ENCODE measurements at places on chromosomes 1 and 21.

GRCh38 chr21:22993822-22994574, 1995.8 kb downstream of the NCAM2 start:
- no peak for DNase-seq

DNA sequence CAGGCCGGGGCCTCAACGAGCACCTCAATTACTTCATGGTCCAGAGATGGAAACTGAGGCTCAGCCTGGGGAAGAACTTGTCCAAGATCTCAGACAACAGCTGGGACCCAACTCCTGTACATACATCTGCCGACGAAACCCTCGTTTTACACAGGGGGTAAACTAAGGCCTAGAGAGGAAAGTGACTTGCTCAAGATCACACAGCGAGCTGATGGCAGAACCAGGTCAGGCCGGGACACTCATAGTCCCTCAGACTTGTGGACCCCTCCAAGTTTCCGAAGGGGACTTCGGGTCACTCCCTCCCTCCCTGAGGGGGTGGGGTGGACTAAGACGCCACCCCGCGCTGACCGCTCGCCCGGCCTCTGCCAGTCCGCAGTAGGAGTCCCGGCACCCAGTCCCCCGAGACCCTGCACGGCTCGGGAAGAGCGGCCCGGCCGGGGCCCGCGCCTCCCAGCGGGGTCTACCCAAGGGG, 430 bp downstream of the WASF2 start:
- peak; percentile 33 for DNase-seq

- DNase-seq = no peak
Observed at GRCh38 chr1:98842241-98842640, 162.4 kb downstream of the PLPPR5 start.

- no peak for DNase-seq
Observed at GRCh38 chr1:114149211-114149610, 4.5 kb downstream of the SYT6 start.

GRCh38 chr1:232409584-232409983, 220.3 kb downstream of the SIPA1L2 start:
- no peak for DNase-seq

GRCh38 chr1:113808450-113809195, 3.7 kb downstream of the RSBN1 start:
- no peak for DNase-seq

DNA sequence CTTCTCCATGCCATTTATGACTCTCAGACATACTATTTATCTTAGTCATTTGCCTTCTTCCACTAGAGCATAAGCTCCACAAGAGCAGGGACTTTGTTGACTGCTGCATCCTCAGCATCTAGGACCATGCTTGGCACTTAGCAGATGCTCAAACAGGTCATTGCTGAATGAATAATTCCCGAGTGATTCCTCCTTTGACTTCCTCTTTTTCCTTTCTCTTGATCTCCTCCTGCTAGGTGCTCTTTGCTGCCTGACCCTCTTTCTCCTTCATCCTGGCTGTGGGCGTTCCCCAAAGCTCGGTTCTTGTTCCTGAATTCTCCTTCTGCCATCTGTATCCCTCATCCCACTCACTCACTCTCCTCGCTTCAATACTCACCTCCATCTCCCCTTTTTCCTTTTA, 23.5 kb downstream of the SYT6 start:
- DNase-seq = no peak

DNA sequence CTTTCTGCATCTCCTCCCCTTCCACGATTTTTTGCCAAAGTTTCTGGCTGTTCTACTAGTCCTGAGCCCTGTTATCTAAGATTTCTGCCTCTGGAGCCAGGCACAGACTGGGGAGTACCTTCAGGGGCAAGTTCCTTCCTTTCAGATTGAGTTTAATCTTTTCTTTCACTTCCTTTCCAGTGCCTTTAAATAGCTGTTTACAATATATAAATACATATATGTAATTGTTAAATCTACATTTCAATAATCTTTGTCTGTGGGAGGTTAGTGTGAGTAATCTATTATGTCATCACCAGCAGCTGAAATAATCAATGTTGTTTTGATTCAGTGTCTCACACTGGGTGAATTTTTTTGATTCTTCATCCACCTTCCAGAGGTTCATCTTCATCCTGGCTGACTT, 31.8 kb downstream of the DIPK1A start:
- no peak for DNase-seq

Measured in fibroblast of skin of back (primary cell).